ENCODE measurements at places on chromosomes 13 and 19.

GRCh38 chr19:4376991-4377781 lies 23.2 kb downstream of the SH3GL1 start:
- no peak for DNase-seq

DNA sequence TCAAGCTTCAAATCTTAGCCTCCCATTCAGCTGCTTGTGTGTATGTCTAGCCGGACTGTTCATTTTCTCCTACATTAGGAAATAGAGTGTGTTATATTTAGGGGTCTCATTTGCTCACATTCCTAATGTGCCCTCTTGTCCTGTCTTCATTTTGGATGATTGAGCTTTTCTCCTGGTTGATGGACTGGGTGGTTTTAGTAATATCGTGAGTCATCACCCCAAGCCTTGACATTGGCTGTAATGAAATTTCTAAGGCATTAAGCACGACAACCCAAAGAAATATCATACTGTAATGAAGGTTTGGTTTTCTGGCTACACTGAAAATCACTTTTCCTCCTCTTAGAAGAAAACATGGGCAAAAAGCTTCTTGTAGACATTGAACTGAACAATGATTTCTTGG lies 110.7 kb upstream of the WASF3 start:
- DNase-seq = no peak

DNA sequence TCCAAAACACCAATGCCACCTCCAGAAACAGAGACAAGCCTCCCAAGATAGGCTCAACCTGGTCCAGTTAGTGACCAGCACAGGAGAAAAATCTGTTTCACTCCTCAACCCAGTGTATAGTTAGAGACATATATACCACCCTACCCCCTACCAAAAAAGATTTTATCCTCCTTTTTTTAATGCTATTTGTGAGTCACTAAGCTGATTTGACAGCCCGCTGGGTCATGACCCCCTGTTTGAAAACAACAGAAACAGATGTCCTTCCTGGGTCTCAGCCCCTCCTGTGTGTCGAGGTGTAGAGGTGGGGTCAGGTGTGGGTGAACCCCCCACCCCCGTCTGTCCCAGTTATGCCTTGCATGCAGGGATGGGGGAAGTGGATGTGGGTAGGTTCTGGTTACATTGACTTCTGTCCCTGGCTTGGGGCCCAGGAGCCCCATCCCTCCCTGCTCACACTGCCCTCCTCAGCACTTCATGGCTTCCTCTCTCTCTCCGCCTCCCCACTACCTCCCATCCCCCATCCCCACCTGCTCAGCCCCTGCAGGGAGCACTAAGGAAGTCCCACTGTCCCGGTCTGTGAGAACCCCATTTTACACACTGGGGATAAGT lies 14.0 kb upstream of the TOMM40 start:
- DNase-seq = no peak

GRCh38 chr13:33111414-33112110 lies 95.3 kb downstream of the KL start:
- DNase-seq = no peak

DNA sequence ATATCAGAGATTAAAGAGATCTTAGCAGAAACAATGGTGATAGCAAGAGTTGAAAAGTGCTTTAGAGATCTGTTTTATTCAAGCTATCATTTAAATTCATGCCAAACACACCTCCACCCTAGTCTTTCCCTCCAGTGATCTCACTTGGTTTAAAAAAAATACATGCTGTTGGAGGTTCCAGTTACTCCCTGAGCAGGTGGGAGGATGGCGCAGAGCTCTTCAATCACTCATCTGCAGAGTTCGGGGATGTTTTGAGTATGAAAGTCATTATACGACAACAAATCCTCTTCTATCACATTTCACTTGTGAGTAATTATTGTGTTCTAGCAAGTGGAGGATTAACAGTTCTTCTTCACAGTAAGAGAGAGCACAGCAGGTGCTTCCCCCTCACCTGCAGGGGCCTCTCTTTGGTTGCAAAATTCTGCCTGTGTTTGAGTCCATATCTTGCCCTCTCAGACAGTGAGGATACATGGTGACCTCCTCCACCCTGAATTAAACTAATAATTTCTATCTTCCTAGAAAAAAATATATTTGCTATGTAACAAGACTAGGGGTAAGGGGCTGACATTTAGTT lies 376.7 kb downstream of the LIG4 start:
- peak; percentile 54 for DNase-seq

All from NCI-H774 (cell line).